Stimulated activated CD4-positive, alpha-beta T cell treated with anti-CD3 and anti-CD28 coated beads, Interleukin-2, amount 100 ng/mL, for 48 hours (primary cell): ENCODE measurements at places on chromosomes 1 and 21.
A peak's percentile ranks its signal among the peaks of the same experiment; 100 is the strongest.

DNA sequence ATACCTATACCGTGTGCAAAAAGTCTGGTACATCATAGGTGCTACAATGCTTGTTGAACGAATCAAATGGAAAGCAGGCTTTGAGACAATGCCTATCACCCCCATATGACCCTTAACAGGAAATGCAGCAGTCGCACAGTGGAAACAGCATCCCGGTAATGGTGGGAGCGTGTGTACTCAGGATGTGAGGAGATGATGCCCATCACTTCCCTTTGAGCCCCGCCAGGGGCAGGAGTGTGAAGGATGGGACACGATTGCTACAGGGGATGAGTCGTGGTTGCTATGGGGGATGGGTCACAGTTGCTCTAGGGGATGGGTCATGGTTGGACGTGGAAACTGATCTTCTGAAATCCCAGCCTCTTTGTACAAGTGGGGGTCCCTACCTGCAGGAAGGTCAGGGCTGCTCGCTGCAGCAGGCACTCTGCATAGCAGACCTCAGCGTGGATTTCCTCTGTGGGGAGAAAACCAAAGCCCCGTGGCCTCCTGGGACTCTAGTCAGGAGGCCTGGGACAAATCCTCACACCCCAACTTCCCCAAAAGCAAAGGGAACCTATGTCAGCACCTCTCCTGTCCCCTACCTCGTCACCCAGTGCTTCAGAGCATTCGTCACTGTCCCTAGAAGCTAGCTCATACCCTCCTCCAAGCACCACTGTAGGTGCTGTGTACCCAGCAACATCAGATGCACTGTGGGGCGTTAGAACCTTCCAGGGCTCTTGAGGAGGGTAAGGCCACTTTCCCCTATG is 19.3 kb downstream of the TTC39A start:
- DNase-seq, result no peak

- no peak for DNase-seq
These were observed 410.3 kb downstream of the SRGAP2C start for GRCh38 chr1:121595089-121595488.

DNA sequence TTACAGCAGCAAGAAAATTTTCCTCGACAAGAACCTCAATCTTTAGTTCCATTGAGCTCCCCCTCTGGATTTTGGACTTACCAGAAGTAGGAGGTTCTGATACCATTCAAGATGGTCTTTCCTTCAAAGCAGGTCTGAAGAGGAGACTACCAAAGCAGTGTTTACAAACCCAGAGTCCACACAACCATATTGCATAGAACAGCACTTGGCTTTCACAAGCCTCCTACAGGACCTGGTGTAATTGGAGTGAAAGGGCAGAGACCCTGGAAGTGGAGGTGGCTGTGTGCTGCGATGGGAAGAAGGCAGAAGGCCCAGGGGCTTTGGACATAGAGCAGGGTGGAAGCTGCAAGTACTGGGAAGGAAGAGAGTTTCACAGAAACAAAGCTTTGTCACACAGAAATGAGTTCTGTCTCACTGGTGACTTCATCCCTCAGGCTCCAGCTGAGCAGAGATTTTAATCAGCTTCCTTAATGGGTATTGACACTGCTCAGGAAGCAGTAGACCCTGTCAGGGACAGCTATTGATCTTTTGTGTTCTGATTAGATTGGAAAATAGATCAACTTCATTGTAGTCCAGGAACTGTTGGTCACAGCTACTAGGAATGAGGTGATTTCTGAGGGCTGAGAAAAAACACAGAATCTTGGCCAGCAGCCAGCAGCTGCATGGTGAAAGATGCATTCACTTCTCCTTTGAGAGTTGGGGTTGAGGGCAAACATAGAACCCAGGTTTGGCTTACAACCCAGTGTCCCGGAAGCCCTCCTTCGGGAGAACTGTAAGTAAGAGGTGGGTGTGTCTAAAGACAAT is 124.0 kb downstream of the SYT2 start:
- DNase-seq, result no peak

DNA sequence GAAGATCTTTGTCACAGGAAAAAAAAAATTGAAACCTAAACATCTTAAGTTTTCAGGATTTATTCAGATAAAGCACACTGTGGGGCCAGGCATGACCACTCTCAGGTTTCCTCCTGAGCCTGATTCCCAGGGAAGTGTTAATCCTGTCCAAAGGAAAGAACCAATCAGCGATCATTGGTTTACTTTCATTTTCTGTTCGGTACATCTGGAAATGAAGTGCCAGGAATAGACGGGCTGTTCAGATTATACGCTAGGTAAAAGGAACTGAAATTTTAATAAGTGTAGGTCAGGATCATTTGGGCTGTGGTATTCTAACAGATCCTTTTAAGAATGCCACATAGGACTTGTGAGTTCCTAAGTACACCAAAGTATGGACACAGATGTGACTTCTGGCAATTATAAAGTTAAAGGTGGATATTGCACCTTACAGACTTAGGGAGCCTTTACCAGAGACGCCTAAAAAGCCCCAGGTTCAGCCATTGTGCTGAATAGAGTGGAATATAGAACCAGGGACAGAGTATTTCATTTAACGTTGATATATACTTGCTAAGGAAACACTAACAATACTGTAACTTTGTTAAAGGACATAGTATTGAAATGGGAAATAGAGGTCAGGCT is 9.3 kb upstream of the CACYBP start:
- no peak for DNase-seq

- no peak for DNase-seq
These were observed 149.0 kb downstream of the ROR1 start for GRCh38 chr1:63922848-63923247.

DNA sequence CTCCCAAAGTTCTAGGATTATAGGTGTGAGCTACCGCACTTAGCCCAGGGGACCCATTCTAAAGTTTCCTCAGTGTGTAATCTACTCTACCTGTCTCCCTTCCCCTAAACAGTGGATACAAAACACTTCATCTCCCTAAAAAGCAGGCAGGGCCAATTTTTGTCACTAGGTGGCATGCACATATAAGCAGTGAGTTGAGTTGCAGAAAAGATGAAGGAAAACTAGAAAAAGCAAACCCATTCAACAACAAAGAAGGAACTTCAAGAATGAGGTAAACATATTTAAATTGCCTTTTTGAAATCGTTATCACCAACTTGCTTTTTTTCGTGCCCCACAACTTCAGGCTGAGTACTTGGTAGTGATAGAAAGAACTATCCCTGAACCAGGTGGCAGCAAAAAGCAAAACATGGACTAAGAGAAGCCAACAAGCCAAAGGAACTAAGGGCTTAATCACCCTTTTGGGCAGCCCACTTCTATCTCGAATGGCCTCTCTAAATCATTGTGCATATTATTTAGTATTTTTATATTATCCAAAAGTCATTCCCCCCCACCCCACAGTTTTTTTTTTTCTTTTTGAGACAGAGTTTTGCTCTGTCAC is 19.7 kb upstream of the ALDH9A1 start:
- DNase-seq, result peak; percentile 13

DNA sequence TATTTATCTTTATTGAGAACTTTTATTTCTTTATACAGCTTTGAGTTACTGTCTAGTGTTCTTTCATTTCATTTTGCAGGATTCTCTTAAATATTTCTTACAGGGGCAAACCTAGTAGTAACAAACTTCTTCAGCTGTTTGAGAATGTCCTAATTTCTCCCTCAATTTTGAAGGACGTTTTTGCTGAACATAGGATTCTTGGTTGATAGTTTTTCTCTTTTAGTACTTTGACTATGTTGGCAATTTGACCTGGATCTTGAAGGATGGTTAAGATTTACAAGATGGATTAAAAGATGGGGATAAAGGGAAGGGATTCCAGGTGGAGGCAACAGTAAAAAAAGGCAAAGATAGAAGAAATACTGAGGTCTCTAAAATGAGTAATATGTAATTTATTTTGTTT is 38.9 kb downstream of the XPR1 start:
- no peak for DNase-seq

GRCh38 chr1:96308314-96308713 is 413.3 kb upstream of the PTBP2 start:
- no peak for DNase-seq

DNA sequence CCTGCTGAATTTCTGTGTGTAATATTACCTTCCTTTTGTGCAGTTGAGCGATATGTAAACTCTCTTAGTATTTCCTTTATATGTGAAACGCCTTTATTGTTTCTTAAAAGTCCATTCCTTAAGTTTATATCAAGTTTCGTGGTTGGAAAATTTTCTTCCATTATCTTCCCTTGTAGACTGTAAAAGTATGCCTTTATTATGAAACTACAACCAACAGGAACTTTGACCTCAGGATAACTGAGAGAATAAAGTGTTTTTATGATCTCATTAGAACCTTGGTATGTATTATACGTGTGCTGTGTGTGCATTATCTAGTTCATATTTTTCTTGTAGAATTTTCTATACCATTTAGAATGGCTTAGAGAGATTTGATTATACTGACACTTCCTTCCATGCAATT is 3.1 kb upstream of the CDC14A start:
- no peak for DNase-seq

DNA sequence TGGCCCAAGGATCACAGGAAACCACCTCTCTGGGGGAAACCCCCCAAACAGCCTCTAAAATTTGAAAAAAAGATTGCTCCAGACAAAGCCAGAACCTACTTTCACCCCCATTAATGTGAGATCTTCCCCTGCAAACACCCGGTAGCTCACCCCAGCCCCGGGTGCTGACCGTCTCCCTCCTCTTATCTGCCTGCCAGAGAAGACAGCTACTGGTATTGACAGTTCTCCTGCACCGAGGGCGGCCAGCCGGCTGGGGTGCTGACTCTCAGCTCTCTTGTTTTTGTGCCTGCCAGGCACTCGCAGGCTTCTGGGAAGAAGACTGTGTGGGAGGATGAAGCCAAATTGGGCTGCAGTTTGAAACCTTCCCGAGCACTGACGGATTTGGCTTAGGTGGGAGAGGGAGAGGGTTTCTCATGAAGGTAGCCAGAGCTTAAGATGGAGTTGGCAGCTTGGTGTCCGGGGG is 48.2 kb downstream of the RASSF5 start:
- DNase-seq, result no peak

DNA sequence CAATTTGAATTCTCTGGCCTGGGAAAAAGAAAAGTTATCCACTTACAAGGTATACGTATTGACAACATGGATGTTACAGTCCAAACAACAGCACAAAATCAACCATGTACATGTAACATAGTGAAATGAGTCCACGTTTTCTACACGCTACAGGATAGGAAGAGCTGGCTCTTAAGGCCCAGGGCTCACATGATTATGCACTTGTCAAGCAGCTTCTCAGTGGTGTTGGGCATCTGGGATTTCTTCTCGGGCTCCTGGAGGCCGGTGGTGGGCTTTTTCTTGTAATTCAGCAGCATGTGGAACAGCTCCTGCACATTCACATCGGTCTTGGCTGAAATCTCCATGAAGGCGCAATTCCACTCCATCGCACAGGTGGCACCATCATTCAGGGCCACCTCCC is 4.0 kb downstream of the DIRAS3 start:
- no peak for DNase-seq

GRCh38 chr21:26813426-26813998 is 31.7 kb downstream of the ADAMTS1 start:
- no peak for DNase-seq

- no peak for DNase-seq
These were observed 49.1 kb upstream of the ZNF648 start for GRCh38 chr1:182110635-182111034.

GRCh38 chr1:44511363-44511762 is 106.3 kb downstream of the RNF220 start:
- no peak for DNase-seq

GRCh38 chr1:20187813-20188454 is 1.6 kb upstream of the PLA2G2C start:
- no peak for DNase-seq

DNA sequence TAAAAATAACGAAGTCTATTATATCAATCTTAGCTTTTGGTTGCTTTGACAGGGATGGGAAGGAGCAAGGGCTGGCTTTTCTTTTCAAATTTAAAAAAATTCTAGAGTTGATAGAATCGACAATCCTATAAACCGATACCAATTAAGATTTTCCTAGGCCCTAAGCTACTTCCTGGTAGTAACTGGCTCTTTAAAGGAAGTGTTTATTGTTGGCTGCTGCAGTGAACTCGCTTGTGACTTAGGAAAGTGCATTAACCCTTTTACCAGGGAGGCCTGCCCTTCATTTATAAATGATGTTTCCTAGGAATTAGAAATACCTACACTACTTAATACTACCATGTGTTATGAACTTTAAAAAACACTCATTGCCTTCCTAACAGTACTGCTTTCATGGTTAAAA is 33.2 kb downstream of the ATP5PF start:
- DNase-seq, result no peak

- DNase-seq, result no peak
These were observed 147.7 kb downstream of the MIS18A start for GRCh38 chr21:32131164-32131563.

DNA sequence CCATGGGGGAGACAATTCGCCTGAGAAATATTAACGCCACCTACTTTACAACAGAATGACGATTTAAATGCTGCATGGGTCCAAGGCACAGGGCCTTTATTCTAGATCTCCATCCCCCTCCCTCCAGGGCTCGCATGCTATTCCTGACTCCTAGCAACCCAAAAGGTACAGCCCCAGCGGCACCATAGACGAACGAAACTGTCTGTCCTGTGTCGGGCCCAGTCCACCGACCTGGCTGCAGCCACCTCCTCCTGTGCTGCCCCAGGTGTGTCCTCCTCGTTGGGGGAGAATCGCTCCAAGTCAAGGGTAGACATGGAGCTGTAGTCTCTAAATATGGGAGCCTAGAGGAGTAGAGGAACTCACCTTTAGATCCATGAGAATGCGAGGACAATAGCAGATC is 196.5 kb downstream of the TOMM20 start:
- no peak for DNase-seq

- DNase-seq, result no peak
These were observed 36.6 kb upstream of the TMEM52 start for GRCh38 chr1:1955621-1956094.

- DNase-seq, result no peak
These were observed 11.7 kb downstream of the NR5A2 start for GRCh38 chr1:200038981-200039848.

DNA sequence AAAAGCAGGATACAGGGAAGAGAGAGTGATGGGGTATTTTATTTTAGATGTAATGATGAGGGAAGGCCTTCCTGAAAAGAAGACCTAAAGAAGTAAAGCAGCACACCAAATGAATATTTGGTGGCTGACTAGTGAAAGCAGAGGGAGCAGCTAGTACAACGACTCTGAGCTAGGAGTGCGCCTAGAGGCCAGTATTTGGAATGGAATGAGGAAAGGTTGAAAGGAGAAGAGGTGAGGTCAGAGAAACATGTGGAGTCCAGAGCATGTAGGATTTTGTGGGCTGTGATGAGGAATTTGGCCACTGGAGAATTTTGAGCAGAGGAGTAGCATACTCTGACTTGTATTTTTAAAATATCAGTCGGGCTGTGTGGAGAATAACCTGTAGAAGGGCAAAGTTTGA is 11.8 kb upstream of the RPL5 start:
- DNase-seq, result no peak

DNA sequence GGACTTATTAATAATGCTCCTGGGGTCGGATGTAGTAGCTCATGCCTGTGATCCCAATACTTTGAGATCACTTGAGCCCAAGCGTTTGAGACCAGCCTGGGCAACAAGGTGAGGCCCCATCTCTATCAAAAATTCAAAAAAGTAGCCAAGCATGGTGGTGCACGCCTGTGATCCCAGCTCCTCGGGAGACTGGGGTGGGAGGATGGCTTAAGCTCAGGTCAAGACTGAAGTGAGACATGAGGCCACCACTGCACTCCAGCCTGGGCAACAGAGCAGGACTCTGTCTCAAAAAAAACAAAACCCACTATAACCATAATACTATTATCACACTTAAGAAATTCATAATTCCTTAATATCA is 1.6 kb upstream of the DEGS1 start:
- DNase-seq, result no peak

- DNase-seq, result no peak
These were observed 64.6 kb upstream of the TARBP1 start for GRCh38 chr1:234543442-234544086.

GRCh38 chr1:64766429-64766828 is 21.6 kb downstream of the RAVER2 start:
- no peak for DNase-seq
